Aorta (tissue), 5 donors: ENCODE measurements at places on chromosomes 12 and 14. TPM values are rescaled to one million over a fixed set of nuclear protein-coding genes. Genes with fewer than 3 reads are reported as not detected.

DNA sequence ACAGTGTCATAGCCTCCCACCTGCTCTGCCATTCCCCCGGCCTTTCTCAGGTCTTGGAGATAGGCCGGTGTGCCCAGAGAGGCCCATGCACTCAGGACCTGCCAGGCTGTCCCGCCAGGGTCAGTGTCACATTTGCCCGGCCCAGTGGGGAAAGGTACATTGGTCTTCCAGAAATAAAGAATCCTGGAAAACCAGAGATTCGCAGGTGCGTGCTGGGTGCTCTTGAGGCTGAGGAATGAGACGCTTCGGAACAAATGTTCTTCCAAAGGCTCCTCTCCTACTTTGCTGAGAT, 205.8 kb upstream of the RTL1 start:
- no peak for DNase-seq

Gene POLR3B
- total RNA-seq = 5.5 TPM

Gene SPIC
- total RNA-seq = not detected

DNA sequence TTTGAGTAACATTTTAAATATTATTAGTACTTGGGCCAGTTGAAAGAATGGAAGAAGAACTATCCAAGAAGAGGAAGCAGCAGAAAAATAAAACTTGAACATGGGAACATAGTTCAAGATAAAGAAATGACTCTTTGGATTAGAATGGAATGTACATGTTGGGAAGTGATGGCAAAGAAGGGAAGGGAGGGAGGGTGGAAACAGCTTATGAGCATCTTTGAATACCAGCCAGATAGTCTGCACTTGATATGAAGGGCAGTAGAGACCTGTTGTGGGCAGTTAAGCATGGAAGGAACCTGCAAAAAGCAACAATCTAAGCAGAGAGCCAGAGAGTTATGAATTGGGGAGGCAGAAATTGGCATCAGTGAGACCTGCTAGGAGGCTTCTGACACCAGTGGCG, 10.0 kb upstream of the IL22 start:
- DNase-seq = no peak

DNA sequence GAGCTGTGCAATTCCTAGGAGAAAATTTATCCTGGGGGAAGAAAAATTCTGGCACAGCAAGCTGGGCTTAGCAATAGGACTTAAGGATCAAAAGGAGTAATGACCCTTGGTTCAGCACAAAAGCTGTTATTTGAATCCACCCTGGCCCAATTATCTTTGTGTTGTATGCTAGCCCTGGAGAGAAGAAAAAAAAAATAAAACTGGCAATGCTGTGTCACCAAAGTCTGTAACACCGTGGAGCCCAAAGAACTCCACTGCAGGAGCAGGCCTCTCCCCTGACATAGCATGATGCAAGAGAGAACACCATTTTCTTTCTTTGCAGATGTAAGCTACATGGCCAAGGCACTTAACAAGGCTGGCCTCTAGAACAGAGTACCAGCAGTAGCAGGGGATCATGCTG, 63.0 kb upstream of the ARHGAP5 start:
- DNase-seq = no peak

GRCh38 chr12:138171-138897, 71.8 kb downstream of the IQSEC3 start:
- DNase-seq = no peak

- DNase-seq = peak; percentile 80
Measured at GRCh38 chr12:56104815-56105608, 653 bp downstream of the PA2G4 start.

DNA sequence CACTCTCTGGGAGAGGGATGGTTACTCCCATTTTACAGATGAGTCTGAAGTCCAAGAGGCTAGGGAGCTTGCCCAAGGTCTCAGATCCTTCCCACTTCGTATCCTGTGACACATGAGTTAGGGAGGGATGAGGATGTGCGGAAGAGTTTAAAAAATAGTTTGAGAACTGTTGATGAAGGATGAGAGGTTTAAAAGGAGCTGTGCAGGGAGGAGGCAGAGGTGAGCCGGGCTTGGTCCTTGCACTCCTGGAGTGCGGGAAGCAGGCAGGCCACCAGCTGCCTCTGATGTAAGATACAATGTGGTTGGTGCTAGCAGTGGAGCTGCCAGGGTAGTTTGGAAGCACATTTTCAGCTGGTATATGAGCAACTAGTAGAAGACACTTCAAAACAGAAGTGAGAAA, 46.5 kb downstream of the TSPAN9 start:
- peak; percentile 41 for DNase-seq
